Nephron progenitor cell (in vitro differentiated cells): ENCODE measurements at places on chromosomes 2 and 18.

DNA sequence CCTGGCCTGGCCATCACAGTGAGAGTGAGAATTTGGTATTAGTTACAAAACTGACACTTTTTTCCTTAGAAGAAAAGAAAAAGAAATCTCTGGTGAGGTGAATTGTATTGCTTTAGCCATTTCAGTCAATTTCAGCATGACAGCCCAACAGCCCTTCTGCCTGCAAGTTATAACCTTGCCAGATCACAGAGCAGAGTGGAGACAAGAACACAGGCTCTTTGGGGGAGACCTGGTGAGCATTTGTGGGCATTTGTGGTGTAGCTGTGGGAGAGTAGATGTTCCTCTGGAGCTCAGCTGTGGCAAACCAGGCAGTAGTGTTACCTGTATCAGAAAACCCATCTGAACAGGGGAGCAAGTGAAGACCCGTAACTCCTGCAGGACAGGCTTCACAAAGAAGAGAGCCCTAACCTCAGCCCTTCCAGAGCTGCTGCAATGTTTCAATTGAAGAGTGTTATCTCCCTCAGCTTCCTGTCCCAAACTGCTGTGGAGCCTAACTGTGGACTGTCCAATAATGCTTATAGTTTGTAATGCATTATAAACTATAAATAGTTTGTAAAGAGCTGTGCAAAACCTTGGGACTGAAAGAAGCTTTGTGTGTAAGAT lies 22.8 kb upstream of the DLX1 start:
- DNase-seq = no peak

DNA sequence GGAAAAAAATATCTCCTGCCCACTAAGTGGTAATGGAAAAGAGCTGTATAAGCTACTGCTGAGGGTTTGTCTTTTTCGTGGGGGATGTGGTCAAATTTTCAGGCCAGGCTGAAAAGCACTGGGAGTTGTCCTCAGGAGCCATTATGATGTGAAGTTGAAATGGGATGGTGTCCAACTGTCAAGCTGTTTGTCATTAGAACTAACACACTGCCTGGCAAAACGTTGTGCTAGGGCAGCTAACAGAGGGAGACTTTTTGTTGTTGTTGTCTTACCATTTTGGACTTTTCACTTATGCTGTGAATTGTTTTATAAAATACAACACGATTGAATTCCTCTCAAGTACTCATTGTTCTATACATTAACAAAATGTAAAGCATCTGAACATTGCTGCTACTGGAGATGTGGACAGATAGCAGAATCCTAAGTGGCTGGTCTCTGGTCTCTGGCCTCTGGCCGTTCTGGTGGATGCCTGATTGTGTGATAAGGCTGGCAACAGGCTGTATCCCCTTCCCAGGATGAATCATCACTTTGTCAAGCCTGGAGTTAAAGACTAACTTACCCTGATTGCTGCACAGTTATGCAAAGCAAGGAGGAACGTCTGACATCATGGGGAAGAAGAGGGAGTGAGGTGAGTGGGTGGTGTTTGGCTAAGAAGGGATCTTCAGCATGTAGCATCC lies 2.3 kb downstream of the MYO1B start:
- DNase-seq = no peak

DNA sequence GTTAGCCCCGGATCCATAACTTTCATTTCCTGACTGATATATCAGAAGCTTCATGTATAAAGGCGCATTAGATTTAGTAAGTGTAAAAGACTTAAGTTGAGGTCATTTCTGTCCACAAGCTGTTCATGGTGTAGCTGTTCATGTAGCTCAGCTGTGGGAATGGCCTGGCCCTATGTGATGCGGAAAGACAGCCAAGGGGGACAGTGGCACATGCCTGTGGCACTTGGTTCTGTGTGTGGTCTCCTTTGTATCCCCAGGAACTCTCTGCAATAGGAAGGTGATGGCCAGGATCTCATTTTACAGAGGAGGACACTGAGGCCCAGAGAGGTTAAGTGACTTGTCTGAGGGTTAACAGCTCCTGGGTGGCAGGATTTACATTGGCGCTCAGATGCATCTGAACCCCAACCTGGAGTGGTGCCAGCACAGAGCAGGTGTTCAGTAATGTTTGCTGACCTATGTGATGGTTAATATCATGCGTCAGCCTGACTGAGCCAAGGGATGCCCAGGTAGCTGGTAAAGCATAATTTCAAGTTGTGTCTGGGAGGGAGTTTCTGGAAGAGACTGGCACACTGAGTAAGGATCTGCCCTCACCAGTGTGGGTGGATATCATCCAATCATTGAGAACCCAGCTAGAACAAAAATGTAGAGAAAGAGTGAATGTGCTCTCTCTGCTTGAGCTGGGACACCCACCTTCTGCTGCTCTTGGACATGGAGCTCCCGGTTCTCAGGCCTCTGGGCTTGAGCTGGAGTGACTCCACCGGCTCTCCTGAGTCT lies 25.4 kb downstream of the HPCAL1 start:
- DNase-seq = no peak

DNA sequence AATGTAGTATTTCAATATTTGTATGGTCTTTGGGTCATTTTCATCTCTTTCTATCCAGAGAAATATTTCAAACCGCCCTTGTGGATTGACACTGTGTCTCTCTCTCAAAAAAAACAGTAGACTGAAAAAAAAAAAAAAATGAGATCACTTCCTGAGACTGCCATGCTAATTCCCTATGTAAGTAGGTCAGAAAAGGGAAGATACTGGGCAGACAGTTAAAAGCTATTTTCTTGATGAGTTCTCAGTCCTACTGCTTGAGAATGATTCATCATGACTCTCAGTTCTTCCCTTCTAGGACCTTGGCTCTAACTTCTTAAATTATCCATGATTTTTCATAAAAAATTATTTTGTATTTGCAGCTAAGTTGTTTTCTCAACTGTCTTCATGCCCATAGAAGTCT lies 672.3 kb upstream of the REG3G start:
- DNase-seq = no peak

- no peak for DNase-seq
These were observed 182.0 kb downstream of the ZBTB7C start for GRCh38 chr18:48227206-48227605.

DNA sequence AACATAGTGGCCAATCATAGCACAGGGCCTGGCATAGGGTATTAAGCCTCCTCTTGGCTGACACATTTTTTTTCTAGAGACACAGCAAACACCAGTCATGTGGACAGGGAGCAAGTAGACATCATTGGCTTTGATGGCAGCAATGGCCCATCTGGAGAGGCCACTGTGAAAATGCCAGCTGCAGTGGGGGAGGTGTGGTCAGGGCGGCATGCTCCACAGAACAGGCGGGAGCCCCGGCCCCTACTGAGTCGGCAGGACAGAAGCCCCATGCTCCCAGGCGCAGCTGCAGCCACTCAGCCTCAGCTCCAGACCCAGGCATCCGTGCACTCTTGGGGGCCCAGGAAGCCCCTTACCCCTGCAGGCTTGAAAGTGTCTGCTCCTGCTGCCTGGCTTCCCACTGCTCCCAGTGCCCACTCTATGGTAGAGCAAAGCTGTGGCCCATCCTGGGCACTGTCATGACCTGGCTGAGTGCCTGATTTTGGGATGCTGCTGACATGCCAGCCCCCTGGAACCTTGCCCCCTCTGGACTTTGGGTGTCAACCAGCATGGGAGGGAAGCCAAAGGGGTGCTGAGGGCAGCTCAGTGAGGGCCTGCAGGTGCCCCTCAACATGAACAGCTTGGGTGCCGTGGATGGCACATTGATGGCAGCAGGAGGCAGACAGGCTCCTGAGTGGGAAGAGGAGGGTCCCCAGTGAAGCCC lies 23.3 kb upstream of the UBE2F start:
- DNase-seq = no peak

GRCh38 chr2:222972420-222972819 lies 79.6 kb upstream of the KCNE4 start:
- no peak for DNase-seq

DNA sequence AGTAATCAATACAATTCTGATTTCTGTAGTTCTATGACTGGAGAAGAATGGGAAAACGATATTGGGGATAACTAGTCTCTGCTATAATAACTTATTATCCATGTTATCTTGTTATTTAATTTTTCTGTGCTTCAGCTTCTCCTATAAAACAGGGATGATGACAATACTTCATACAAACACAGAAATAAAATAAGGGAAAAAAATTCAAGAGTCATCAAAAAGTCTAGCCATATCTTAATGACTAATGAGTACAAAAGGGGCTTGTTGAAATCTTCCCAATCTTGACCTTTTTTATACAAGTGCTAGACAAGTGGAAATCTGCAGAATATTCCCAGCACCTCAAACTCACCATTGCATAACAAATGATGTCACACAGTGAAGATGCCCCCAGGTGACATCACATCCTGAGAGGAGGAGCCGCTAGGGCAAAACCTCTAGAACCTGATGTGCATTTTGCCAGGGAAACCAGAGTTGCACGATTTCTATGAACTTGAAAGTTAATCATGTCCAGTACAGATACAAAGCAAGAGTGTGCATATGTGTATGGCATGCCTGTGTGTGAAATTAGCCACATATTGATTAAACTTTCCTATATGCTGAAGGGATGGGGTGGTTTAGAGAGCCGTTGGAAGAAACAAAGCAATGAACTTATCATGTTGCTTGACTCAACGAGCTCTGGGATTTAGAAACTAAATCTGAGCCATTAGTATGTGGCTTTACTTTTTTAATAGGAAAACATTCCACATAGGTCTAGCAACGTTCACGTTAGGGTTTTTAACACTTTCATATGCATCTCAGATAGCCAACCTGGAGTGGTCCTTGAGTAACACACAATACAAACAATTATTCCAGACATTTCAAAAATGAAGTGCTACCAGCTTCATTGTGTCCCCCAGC lies 278.9 kb downstream of the SLC4A3 start:
- DNase-seq = no peak

DNA sequence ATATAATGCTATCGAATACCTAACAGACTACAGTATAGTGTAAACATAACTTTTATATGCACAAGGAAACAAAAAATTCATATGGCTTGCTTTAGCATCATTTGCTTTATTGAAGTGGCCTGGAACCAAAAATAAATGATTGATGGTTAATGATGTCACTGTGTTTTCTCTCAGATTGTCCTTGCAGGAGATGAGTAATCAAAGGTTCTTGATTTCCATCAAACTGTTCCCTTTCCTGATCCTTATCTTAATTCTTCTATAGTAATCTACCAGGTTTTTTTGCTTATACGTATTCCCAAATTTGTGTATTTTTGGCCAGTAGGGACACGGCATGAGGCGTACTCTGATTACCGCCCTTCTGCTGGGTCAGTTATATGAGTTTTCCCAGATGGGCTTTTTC lies 104.9 kb upstream of the CXCR4 start:
- no peak for DNase-seq

DNA sequence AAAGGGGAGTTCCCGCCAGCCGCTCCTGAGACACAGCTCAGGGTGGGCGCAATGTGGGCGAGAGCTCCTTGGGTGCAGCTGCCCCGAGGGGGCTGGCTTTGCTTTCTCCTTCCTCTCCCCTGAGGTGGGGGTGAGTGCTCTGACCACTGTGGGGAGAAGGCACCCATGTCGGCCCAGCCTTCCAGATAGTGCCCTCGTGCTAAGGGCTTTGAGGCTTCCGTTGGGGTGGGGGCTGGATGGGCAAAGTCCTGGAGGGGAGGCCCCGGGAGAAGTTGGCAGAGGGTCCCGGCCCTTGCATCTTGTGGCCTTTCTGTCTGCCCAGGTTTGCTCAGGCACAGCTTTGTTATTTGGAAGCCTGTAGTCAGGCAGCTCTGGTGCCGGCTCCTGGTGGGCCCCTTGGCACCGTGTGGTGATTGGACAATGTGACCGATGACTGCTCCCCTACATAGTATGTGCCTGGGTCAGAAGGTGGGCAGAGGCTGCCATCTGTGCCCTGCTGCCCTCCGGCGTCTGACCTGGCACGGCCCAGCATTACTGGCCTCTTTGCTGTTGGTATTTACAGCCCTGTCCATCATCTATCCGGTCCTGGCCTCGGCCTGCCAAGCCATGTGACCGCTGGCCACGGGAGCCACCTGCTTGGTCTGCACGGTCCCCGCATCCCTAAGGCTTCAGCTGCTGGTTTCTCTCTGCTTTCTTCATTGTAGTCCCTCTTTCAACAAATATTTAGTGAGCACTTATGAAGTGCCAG lies 50.8 kb downstream of the TWIST2 start:
- DNase-seq = no peak

DNA sequence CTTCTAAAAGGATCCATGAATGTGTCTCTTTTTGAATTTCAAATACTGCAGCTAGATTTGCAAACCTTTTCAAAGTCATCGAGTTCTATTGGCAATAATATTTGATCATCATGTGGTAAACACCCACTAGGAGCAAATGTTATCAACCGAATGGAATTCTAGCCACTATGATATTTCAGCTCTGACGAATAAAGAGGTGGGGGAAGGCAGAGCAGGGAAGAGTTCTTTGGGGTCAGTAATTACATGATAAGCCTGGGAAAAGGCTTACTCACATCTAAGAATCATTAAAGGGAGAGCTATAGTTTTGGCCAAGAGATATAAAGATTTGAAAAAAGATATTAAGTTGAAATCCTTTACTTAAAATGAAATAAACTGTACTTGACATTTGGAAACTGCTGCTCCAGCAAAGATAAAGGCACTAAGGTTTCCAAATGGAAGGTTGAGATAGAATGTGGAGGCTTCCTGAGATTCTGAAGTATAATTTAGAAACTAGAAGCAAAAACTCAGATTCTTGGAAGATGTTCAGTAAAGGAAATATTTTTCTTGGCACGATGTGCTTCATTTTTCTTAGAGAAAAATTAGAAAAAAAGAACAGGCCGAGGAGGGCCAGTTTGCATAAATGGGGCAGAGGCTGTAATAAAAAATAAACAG lies 104.7 kb upstream of the ARHGAP28 start:
- no peak for DNase-seq

DNA sequence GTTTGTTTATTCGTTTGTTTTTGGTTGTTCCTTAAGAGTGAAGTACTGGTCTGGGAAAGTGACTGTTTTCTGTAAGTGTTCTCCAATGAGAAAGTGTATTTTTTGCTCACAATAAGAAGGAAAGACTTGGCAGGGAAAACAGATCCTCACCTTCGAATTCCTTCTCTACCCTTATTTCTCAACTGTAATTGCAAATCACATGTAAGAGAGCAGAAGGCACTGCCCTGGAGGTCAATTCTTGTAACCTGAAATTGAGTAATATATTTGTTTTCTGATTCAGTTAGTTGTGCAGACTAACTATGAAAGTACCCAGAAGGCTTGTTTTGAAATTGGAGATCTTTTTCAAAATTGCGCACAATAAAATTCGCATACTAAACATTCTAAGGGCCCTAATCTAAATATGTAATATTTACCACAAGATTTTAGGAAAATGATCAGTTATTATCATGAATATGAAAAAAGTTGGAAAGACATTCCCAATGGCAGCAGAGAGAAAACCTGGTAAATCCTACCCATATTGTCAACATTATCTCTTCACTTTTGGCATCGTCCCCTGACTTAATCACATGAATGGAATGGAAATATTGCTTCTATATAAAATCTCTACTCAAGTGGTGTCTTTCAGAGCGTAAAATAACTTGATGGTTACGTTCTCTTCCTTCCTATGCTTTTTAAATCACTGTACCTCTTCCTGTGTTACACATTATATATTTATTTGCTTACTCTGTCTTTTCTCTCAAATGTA lies 24.1 kb downstream of the TFPI start:
- no peak for DNase-seq

DNA sequence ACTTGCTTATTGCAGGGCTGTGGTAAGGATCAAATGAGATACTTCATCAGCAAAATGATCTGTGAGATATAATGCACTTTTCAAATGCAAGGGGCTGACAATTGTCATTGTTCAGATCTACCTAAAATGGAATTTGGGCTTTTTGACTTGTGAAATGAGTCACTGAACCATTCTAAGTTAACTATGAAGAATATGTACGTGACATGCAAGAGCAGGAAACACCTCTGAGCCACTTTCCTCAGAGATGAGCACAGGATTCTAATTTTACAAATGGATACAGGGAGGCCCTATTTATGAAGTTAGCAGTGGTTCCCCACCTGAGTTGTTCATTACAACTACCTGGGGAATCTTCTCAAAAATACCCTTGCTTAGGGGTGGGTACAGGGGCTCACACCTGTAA lies 26.7 kb downstream of the CTLA4 start:
- DNase-seq = no peak
